Stimulated activated CD4-positive, alpha-beta T cell treated with anti-CD3 and anti-CD28 coated beads, TNF-alpha, amount 100 ng/mL, for 4 hours (primary cell): ENCODE measurements at places on chromosomes 6 and 20.

GRCh38 chr20:57594092-57594951 lies 25.9 kb downstream of the ZBP1 start:
- DNase-seq, result peak; percentile 43

DNA sequence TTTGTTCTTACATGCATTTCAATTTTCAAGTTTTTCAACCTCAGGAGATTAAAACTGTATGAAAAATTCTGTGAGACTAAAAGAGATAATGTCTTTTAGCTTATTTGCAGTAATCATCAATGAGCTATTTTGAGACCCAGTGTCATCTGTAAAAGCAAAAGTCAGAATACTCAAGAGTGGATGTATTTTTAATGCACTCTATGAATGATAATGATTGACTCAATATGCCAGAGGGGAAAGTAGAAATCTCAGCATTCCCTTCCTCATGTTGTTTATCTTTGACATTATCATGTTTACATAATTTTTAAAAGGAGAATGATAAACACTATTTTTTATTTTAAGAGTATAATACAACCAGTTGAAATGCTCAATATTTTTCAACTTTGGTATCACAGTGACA lies 162.1 kb downstream of the MMUT start:
- DNase-seq, result no peak

- no peak for DNase-seq
These were observed 137.0 kb upstream of the TNFAIP3 start for GRCh38 chr6:137729866-137730629.

DNA sequence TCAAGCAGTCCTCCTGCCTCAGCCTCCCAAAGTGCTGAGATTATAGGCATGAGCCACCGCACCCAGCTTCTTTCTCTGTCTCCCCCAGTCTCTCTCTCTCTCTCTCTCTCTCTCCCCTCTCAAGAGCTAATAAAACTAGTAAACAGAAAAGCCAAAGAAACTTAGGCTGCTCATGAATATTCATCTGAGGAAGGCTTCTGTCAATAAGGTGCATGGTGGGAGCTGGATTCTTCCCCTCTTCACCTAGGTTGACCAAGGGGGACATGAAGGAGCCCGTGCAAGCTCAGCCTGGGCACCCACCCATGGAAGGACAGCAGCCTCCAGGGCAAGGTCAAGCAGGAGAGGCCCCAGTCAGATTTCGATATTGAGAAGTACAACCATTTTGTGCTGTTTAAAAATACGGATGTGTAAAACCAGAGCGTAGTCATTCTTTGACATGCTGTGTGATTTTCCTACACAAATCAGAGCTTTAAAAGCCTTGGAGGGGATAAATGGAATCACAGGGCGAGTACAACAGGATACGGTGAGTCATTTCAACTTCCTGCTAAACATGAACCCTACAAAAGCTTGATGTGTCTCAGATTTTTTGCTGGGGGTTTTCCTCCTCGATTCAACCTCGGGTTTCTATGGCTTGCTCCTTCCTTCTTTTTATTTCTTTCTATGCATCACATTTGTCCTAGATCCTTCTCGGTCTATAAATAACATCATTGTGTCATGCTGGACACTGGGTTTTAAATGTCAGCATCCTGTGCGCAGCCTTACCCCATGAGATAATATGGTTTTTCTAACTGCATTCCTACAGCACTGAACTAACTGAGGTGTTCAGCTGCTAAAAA lies 368.9 kb upstream of the JARID2 start:
- no peak for DNase-seq

- no peak for DNase-seq
These were observed 105.2 kb downstream of the MAP7 start for GRCh38 chr6:136445063-136445462.

DNA sequence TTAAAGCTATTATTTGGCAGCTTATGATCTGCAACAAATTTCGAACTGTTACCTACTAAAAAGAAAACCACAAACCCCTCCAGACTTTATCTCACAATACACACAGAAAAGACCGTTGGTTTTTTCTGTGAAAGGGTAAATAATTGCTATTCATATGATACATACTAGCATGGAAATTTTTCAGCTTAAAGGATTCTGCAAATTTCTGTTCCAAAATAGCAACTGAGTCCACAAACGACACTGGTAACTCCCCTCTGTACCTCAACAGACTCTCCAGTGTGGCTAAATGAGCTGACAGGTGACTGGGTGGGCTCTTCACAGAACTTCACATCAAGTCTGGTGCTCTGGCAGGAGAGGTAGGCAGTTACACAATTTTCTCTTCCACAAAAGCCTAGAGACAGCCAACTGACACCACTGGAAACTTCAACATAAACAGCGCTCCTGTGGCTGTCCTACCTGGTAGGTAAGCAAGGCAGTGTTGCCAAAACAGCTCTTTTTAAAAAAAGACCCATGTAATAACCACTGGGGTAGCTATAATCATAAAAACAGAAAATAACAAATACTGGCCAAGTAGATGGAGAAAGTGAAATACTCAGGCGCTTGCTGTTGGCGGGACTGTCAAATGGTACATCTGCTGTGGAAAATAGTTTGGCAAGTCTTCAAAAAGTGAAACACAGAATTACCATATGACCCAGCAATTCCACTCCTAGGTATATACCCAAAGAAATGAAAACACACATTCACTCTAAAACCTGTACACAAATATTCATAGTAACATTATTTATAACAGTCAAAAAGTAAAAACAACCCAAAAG lies 37.8 kb downstream of the ELOVL5 start:
- DNase-seq, result no peak

- no peak for DNase-seq
These were observed 73.0 kb downstream of the FARS2 start for GRCh38 chr6:5334341-5334740.

GRCh38 chr20:11219192-11219591 lies 545.4 kb upstream of the JAG1 start:
- no peak for DNase-seq

- no peak for DNase-seq
These were observed 313.1 kb upstream of the SUPT3H start for GRCh38 chr6:45690846-45691245.

GRCh38 chr6:82589509-82590206 lies 226.0 kb downstream of the TPBG start:
- DNase-seq, result no peak

DNA sequence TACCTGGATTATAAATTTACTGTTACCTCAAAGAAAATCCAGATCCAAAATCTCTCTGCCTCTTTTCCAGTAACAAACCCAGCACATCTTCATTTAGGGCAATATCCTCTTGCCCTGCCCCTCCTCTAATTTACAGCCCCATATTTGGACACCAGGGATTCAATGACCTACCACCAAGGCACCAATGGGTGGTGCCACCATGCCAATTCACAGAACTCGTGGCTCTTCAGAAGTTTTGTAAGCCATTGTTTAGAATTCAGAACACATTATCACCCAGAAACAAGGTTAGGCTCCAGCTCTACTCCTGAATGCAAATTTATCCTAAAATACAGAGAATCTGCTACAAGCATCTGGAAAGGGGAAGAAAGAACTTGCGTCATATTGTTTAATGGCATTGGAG lies 67.8 kb upstream of the SASH1 start:
- DNase-seq, result no peak

- peak; percentile 3 for DNase-seq
These were observed 539 bp downstream of the CDYL start for GRCh38 chr6:4776493-4777393.

- no peak for DNase-seq
These were observed 593 bp downstream of the DNMT3B start for GRCh38 chr20:32762754-32763201.

GRCh38 chr6:170232186-170233002 lies 58.5 kb downstream of the DLL1 start:
- no peak for DNase-seq

GRCh38 chr6:151196555-151196954 lies 43.2 kb upstream of the AKAP12 start:
- DNase-seq, result no peak

GRCh38 chr20:48972816-48973215 lies 51.3 kb downstream of the ARFGEF2 start:
- no peak for DNase-seq

GRCh38 chr6:10101551-10102252 lies 313.2 kb downstream of the TFAP2A start:
- no peak for DNase-seq

GRCh38 chr6:22600059-22600458 lies 30.7 kb downstream of the HDGFL1 start:
- no peak for DNase-seq

- no peak for DNase-seq
These were observed 289.7 kb downstream of the KCNQ5 start for GRCh38 chr6:72911463-72912155.

DNA sequence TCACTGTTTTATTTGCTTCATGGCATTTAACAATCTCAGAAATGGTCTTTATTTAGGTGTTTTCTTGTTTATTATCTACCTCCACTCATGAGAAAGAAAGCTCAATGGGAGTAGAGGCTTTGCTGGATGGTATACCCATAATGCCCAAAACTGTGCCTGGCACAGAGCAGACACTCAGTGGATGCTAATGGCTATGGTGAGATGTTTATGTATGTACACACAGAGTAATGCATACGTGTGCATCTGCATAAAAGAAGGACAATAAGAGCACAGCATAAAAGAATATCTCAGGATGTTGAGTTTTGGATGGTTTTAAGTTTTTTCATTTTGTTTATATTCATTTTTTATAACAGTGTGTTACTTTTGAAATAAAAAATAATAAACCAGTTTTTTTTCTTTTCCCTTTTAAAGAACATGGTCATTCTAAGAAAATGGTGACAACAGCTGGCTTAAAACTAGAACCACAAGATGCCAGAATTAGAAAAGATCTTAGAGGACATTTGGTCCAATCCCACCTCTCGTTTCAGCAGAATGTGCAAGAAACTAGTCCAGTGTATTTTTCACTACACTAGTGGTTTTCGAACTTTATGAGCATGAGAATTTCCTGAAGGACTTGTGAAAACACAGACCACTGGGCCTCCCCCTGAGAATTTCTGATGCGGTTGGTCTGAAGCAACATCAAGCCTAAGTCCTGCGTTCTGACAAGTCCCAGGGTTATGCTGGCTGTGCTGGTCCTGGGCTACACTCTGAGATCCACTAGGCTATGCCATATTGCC lies 131.9 kb downstream of the FYN start:
- no peak for DNase-seq

DNA sequence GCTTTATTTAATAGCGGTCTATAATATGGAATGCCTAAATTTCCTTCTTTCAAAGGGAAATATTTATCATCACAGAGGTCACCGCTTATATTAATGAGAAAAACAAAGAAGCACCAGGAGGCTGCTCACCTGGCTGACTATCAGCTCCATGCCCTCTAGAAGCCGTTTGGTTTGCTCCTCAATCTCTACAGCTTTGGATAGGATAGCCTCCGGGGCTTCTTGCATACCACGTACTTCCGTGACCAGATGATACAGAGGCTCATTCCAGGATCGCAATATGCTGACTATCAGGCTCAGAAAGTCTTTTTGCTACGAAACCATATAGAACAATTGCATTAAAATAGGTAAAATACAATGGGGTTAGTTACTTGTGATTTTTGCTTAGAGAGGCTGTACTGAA lies 6.8 kb downstream of the PRL start:
- DNase-seq, result no peak

GRCh38 chr6:31901953-31902643 lies at the start of gene ZBTB12:
TSS of gene ZBTB12 (minus strand) at chr6:31902086. CDS start at chr6:31901305, 781 bp downstream.
- DNase-seq, result peak; percentile 69
